GM03348 (cell line): ENCODE measurements at places on chromosomes 2 and 18.

DNA sequence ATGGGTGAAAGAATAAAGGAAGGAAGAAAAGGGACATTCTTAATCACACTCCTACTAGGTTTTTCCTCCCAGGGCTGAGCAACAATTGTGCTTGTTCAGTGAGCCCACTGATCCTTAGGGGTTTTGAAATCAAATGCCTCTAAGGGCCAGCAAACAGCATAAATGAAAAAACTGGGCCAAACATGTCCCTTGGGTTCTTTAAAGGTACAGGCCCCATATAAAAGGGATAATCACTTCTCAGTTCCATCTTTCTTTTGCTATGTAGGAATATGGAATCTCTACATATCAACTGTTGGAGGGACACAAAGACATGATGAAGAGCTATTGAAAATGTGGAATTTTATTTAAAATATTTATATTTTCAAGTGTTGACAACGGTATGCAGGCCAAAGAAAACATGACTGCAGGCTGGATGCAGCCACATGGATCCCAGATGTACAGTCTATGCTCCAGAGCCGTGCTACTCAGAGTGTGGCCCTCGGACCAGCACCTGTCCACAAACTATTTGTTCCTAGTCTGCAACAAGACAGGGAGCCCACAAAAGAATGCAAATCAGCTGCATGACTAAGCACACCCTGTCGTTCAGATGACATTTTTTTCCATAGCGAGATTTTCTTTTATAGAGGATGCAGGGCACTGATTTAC, 110.0 kb downstream of the CDH20 start:
- no peak for DNase-seq

GRCh38 chr2:96923201-96923600, 53.3 kb upstream of the SEMA4C start:
- DNase-seq = no peak

- no peak for DNase-seq
Observed at GRCh38 chr18:56823986-56824565, 172.9 kb downstream of the WDR7 start.

DNA sequence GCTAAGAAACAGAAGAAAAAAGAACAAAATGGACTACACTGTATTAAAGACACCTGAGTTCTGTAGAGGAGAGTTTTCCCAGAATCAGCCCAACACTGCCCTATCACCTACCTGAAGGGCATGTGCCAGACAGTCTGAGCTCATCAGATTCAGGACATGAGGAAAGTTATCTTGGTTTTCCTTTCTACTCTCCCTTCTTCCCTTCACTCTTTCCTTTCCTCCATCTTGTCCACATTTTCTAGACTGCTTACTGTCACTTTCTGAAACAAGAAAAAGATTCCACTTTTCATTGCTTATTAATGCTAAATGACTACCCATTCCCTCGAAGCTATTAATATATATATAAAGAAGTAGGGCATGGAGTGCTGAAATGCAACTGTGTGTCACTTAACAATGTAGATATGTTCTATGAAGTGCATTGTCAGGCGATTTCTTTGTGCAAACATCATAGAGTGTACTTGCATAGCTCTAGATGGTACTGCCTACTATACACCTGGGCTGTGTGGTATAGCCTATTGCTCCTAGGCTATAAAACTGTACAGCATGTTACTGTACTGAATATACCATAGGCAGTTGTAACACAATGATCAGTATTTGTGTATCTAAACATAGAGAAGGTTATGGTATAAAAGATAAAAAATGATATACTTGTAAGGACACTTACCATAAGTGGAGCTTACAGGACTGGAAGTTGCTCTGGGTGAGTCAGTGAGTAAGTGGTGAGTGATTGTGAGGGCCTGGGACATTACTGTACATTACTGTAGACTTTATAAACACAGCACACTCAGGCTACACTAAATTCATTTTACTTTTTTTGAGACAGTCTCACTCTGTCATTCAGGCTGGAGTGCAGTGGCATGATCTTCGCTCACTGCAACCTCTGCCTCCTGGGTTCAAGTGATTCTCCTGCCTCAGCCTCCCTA, 145.5 kb upstream of the ITGA6 start:
- DNase-seq = no peak

- DNase-seq = no peak
Observed at GRCh38 chr2:94985636-94986035, 39.9 kb upstream of the MAL start.

DNA sequence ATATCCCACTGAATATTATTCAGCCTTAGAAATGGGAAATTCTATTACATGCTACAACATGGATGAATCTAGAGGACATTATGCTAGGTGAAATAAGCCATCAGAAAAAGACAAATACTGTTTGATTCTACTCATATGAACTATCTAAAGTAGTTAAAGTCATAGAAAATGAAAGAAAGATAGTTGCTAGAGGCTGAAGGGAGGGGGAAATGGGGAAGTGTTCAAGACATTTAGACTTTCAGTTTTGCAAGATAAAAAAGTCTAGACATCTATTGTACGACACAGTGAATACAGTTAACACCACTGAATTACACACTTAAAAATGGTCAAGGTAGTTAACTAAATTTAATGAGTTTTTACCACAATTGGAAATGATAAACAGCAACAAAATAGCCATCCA, 835.9 kb upstream of the CHAC2 start:
- no peak for DNase-seq

DNA sequence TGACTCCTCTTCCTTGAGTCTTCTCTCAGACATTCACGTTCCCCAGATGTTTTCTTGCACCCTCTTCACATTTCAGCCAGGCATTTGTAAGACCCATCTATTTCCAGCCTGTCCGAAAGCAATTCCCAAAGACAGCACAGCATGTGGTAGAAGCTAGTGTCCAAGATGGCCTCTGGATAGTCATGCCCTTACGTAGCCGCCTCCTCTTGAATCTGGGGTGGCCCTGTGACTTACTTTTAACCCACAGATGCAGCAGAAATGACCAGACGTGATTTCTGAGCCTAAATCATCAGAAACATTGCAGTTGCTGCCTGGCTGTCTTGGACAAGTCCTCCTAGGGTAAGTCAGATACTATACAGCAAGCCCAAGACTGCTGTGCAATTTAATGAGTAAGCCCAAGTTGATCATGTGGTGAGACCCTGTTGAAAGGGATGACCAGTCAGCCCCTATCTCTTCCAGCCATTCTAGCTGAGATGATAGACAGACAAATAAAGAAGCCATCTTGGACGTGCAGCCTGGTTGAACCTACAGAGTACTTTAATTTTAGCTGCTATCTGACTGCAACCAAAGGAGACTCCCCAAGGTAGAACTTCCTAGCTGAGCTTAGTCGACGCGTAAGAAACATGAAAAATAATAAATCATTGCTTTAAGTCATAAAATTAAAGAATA, 12.3 kb downstream of the ARL5A start:
- no peak for DNase-seq

DNA sequence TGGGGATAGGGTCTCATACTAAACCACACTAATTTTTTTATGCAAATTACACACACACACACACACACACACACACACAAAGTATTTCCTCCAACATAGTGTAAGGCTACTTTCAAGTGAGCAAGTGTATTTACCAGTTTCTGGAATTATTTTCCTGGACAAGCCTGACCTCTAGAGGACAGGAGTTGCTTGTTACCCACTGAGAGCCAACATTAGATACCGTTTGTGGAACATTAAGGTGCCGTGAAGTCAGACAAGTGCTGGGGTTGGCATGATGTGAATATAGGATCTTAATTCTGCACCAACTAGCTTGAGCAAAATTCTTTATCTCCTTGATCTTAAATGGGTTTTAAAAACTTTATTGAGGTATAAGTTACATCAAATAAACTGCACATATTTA, 39.3 kb upstream of the SERPINB2 start:
- DNase-seq = peak; percentile 51

DNA sequence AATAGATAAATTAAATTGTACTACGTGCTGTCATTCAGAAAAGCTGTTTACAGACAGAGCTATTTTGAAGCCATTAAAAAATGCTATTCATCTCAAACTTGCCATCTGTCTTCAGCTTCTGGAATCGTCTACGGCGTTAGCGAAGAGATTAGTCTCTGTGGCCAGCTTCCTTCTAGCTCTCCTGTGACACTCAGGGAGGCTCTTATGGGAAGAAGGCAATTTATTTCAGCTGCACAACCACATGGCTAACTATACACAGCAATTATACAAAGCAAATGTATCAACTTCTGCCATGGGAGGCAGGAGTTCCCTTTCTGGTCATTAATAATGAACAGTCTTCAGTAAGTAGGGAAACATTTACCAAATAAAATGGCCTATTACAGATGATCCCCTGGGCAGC, 6.3 kb downstream of the CTAGE1 start:
- DNase-seq = no peak

DNA sequence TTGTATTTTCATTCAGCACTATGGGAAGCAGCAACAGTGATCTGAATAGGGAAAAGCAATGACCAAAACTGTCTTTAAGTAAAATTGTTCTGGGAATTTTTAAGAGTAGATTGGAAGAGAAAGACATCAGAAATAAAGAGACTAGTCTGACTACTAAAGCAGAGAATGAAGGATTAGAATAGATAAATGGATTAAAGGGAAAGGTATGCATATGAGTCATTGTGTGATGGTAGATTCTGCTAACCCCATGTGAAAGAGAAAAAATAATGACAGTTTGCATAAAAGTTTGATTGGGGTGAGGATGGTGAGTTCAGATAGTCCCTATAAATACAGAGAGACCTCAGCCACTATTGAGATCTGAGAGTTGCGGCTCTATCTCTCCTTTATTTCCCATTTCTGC, 139.6 kb upstream of the DCC start:
- DNase-seq = no peak

- DNase-seq = no peak
Observed at GRCh38 chr2:240563951-240564560, 3.9 kb downstream of the DUSP28 start.

GRCh38 chr2:105802587-105802986, 57.9 kb downstream of the NCK2 start:
- no peak for DNase-seq

DNA sequence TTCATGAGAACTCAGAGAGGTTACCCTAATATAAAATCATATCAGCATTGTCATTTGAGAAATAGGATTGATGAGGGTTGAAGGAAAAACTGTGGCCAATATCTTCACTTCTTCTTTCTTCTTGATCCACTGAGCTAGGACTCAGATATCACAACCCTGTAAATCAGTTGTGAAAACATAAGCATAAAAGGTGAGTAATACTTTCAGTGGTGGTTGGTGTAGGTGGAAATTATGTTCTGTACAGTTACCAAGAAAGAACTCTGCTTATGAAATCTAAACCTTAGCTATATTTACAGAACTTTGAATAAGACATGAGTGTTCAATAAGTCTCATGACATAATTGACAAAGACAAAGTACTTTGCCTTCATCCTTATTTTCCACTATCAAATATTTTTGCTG, 56.3 kb downstream of the PAX3 start:
- DNase-seq = no peak

DNA sequence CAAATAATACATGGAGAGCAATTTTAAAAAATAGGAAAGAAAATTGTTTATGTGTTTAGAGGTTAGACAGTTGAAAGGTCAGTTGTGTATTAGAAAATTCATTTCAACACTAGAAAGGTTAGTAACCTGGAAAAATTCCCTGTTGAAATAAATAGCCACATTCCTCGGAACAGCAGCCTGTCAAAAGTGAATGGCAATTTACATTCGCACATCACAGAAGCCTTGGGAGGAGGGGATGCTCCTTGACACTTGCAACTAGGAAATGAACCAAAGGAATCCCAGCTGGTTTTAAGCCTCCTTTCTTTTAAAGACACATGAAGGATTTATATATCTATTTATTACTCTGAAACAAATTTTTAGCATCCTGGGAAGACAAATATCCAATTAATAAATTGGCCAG, 653.5 kb upstream of the LRRTM4 start:
- no peak for DNase-seq

- DNase-seq = peak; percentile 86
Observed at GRCh38 chr2:190534310-190535120, at the start of gene NEMP2. Gene NEMP2 (minus strand): TSS chr2:190534722. CDS start chr2:190534655, 67 bp downstream.

GRCh38 chr2:111710613-111711012, 173.4 kb downstream of the ANAPC1 start:
- DNase-seq = no peak

DNA sequence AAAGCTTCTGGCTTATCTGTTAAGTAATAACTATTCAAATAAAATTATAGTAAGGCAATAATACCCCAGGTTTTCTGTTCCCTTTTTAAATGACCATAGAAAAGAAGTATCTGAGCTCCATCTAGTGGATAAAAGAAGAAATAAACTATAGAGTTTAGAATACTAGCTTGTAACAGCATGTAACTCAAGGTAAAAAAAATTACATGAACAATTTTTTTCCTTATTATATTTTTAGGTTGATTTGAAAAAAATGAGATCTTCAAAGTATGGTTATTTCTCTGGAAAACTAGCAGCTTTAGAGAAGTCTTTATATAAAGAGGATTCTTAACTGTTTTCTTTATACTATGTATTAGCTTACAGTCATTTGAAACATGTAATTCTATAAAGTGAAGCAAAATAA, 58.1 kb downstream of the NCKAP1 start:
- DNase-seq = peak; percentile 56

- no peak for DNase-seq
Observed at GRCh38 chr2:96247009-96247408, 18.8 kb downstream of the TMEM127 start.

DNA sequence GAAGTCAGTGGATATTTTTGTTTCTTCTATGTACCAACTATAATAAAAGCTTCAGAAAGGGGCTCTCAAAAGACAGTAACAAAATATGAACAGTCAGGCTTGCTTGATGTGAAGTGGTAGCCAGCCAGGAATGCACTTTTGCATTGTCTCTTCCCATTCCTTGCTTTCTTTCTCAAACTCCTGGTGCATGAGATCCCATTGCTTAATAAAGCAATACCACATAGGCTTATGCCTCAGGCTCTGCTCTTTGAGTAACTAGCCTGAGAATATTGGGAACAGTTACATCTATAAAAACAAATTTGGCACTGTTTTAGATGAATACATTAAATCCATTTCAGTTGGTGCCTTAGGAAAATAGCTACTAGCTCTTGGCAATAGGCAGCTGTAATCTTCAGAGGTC, 62.6 kb upstream of the ST6GAL2 start:
- DNase-seq = no peak

DNA sequence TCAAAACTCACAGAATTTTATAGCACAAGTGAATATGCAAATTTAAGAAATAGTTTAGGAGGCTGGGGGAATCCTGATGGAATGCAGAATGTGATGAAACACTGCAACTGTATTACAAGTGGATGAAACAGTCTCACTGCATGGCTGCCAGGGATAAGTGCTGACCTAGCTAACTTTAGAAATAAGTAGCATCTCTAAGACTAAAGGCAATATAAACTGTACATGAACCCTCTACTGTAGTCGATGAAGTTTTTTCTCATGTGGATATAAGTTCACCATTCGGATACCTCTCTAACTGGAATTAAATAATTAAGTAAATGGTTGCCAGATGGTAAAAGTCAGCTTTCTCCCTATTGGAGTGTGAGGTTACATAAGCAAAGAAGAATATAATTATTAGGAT, 777.8 kb upstream of the RAB6C start:
- DNase-seq = no peak

GRCh38 chr18:70421471-70422390, 132.9 kb downstream of the SOCS6 start:
- DNase-seq = peak; percentile 86
